ENCODE measurements at places on chromosomes 4 and X.

DNA sequence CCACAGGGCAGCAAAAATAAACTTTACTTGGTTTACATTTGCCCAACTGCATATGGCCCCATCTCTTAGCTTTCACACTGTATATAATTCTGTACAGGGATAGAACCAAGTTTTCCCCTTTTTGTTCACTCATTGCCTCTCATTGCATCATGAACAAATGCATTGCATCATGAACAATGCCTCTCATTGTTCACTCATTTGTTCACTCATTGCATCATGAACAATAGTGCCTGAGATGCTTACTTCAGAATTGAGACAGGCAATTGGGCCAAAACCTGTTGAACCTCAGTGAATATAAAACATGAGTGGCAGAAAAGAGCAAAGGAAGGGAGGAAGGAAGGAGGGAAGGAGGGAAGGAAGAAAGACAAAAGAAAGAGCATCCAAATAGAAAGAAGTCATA, 98.2 kb downstream of the SOWAHB start:
- no peak for DNase-seq

DNA sequence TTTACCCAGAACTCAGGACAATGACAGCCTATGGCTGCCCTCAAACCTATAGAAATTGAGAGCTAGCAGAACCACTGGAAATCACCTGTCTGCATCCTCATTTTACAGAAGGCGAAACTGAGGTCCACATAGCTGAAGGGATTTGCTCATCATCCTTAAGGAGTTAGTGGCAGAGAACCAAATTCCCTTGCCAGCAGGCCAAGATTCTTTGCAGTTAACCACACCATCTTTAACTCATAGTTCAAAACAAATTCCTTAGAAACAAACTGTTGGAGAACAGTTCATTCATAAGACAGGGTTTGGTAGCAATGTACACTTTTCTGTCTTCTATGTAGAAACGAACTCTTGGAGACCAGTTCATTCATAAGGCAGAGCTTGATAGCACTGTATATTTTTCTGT, 37.9 kb upstream of the RAP2C start:
- DNase-seq = no peak

GRCh38 chrX:70973221-70973620, 42.3 kb upstream of the SLC7A3 start:
- no peak for DNase-seq

DNA sequence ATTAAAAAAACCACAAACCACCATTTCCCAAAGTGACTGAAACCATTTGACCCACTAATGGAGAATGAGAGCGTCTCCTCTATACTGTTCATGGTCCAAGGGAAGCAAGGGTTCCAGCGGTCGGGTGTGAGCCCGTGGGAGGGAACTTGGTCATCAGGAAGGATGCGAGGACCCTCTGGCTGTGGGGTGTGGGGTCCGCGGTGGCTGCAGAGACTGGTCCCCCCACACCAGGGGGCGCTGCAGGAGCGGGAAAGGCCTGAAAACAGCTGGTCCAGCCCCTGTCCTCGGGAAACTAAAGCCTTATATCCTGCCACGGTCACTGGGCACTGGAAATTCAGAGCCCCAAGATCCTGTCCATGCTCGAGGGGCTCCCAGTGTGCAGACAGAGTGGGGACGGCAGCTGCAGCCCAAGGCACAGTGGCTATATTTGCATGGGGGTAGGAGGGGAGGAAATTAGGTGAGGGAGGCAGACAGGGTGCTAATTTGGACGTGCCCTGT, 4.3 kb downstream of the BLOC1S4 start:
- DNase-seq = peak; percentile 47

DNA sequence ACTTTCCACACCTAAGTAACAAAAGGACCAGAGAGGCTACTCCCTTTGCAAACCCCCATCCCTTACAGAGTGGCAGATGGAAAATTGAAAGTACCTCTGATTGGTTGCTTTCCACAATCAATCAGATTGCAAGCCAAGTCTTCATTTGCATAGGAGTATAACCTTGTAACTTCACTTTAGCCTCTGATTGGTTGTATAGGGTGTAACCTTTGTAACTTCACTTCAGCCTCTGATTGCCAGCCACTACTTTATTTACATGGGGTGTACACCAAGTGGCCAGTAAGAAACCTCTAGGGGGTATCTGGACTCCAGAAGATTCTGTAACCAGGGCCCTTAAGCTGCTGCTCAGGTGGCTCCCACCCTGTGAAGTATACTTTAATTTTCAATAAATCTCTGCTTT, 48.6 kb downstream of the GPC4 start:
- DNase-seq = no peak

DNA sequence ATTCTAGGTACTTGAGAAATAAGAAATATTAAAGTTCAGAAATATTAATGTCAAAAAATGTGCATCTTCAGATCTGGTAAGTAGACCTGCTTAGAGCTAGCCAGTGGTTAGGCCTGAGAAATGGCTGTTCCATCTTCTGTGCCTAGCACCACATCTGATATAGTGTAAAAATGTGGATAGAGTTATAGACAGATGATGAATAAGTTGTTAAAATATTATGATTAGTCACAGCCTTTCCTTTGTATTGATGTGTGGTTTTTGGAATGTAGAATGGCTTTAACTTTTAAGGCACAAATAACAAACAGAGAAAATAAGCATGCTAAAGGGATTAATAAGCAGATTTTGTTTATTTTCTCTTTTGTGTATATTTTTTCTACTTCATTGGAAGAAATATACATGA, 133.5 kb upstream of the NUDT6 start:
- DNase-seq = no peak

DNA sequence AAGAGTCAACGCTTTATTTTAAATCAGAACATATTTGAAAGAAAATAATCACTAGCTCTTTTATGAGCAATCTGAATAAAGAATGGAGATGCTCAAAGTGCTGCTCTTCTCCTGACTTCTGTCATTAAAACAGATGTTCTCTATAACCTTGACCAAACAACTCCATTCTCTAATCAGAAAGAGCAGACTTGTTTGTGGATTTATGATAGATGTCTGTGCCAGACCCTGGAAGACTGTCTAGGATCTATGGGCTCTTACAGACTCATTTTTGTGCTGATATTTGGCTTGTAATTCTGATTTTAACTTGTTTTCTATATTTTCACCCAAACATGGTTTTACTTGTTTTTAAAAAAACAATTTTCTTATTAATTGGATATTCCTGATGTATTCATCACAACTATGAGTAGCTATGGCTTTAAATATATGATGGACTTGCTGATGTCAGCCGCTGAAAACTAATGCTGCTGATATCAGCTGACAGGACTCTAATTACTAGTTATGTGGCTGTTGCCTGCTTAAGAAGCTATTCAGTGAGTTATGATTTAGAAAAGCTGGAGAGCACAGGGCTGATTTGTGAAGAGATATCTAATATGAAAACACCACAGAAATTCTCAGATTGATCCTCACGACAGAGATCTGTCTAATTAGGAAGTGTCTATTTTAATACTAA, 31.6 kb upstream of the MAML3 start:
- no peak for DNase-seq

- DNase-seq = no peak
Measured at GRCh38 chr4:154208424-154208823, 283.2 kb downstream of the DCHS2 start.

GRCh38 chr4:155505321-155505720, 128.6 kb upstream of the MAP9 start:
- no peak for DNase-seq

DNA sequence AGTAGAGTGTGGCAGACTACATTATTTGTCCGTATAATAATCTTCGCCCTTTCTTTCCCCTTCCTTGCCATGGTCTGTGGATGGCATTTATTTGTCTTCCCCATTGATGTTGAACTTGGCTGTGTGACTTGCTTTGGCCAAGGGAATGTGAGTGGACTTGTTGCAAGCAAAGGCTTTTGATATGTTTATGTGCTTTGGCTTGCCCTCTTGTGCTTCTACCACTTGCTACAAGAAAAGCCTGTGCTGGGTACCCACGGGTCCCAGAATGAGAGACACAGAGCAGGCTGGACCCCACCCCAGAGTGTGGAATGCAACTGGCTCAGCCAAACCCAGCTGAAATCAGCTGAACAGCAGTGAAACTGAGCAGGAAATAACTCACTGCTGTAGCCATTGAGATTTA, 63.0 kb downstream of the FAM184B start:
- DNase-seq = no peak

DNA sequence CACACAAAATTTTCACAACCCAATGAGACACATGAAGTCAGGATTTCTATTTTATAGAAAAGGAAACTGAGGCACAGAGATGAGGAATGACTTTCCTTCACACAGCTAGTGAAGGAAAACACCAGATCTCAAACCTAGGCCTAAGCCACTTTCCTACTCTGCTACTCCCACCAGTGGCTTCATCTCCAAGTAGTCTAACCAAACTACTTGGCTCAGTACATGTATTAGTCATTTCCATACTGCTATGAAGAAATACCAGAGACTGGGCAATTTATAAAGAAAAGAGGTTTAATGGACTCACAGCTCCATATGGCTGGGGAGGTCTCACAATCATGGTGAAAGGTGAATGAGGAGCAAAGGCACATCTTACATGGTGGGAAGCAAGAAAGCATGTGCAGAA, 196.6 kb downstream of the EVC2 start:
- DNase-seq = no peak

All from Kasumi-1 (cell line).